ENCODE measurements at places on chromosomes 5 and 9. TPM values are rescaled to one million over a fixed set of nuclear protein-coding genes. Genes with fewer than 3 reads are reported as not detected.

C9orf153 gene
- 0.18 TPM for total RNA-seq

TMC1 gene
- not detected for total RNA-seq

WNT8A gene
- not detected for total RNA-seq

SHISAL2B gene
- not detected for total RNA-seq

GPR150 gene
- total RNA-seq = 0.60 TPM

DNA sequence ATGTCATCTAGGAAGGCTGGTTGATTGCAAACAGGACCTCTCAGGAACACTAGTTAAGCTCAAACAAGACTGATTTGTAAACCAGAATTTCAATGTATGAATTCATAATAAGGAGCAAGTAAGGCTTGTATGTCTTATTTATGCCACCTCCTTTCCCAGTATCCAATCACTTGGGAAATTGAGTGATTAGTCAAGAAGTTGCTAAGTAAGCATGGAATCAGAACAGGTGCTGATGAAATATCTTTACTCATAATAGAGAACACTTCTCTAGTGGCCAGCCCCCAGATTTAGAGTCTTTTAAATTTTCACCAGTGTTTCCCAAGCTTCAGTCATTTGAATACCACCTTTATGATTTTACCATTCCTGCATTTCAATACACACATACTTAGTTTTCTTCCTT, 5.3 kb upstream of the DDX4 start:
- H3K36me3 ChIP-seq = no peaks in the 10 kb centered on the region
- no peaks in the 10 kb centered on the region for H3K4me1 ChIP-seq
- no peak overlapping the region for H3K4me3 ChIP-seq
- H3K27ac ChIP-seq = no peak overlapping the region
- DNase-seq = no peak

- peaks cover 42% of the 10 kb centered on the region for H3K4me1 ChIP-seq
- DNase-seq = no peak
- peaks cover 23% of the 10 kb centered on the region for H3K36me3 ChIP-seq
- no peaks in the 10 kb centered on the region for H3K27me3 ChIP-seq
- H3K4me3 ChIP-seq = peak overlapping the region; percentile 38
Measured at GRCh38 chr9:68981789-68982188, 32.1 kb downstream of the PRKACG start.

DNA sequence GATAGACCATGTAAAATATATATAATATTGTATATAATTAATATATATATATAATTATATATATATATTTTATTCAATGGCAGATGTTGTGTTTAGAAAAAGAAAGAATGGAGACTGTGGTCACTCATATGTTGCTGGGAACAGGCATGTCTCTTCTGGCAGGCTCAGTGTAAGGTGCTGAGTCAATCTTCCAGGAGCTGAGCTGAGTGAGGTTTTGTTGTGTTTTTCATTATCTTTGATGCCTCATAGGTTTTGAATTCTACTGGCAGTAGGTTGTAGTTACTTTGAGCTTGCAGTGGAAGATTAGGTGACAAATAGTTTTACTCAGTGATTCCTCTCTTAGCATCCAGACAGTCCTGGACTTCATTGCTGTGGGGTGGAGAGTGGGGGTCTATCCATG, 561.3 kb downstream of the IRX1 start:
- no peak overlapping the region for H3K27ac ChIP-seq
- no peaks in the 10 kb centered on the region for H3K27me3 ChIP-seq
- H3K4me3 ChIP-seq = no peak overlapping the region
- DNase-seq = no peak
- no peaks in the 10 kb centered on the region for H3K4me1 ChIP-seq

DNA sequence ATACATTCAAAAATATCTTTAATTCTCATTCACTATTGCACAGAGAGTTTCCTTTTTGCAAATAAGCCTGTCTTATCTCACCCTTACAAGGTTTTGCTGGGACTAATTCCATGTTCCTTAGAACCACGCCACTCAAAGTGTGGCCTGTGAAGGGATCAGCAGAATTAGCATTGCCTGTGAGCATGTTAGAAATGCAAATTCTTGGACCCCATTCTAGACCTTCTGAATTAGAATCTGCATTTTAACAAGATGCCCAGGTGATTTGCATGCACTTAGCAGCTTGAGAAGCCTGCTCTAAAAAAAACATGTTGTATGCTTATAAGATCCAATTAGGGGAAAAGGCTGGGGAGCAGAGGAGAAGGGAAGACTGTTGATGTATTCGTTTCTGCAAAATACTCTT, 460.0 kb downstream of the NTRK2 start:
- H3K27ac ChIP-seq = no peak overlapping the region
- H3K27me3 ChIP-seq = no peaks in the 10 kb centered on the region
- H3K4me1 ChIP-seq = no peaks in the 10 kb centered on the region
- H3K4me3 ChIP-seq = no peak overlapping the region
- no peak for DNase-seq

GRCh38 chr9:35892051-35892450, 14.0 kb upstream of the HRCT1 start:
- DNase-seq = no peak
- peaks cover 30% of the 10 kb centered on the region for H3K27me3 ChIP-seq
- no peaks in the 10 kb centered on the region for H3K4me1 ChIP-seq
- no peak overlapping the region for H3K27ac ChIP-seq
- H3K4me3 ChIP-seq = no peak overlapping the region

DNA sequence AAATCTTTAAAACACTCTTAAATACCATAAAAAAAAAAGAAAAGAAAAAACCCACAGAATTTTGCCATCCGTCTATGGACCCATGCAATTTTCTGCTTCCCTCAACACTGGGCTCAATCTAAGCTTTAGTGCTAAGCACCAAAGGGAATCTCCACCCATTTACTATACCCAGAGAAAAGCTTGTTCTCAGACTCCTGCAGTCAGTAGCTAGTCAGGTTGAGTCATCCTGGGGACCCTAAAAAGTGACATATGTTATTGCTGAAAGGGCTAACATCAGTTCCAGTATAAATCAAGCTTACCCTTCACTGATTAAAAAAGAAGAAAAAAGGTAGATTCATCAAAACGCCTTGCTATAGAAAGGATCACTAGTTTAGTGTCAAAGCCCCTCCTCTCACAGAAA, 177.6 kb downstream of the MUSK start:
- no peak for DNase-seq
- H3K4me1 ChIP-seq = no peaks in the 10 kb centered on the region
- H3K36me3 ChIP-seq = no peaks in the 10 kb centered on the region

- H3K4me1 ChIP-seq = no peaks in the 10 kb centered on the region
- DNase-seq = no peak
- peaks cover 3% of the 10 kb centered on the region for H3K27me3 ChIP-seq
- no peaks in the 10 kb centered on the region for H3K36me3 ChIP-seq
Measured at GRCh38 chr5:143775258-143775657, 36.7 kb upstream of the HMHB1 start.

DNA sequence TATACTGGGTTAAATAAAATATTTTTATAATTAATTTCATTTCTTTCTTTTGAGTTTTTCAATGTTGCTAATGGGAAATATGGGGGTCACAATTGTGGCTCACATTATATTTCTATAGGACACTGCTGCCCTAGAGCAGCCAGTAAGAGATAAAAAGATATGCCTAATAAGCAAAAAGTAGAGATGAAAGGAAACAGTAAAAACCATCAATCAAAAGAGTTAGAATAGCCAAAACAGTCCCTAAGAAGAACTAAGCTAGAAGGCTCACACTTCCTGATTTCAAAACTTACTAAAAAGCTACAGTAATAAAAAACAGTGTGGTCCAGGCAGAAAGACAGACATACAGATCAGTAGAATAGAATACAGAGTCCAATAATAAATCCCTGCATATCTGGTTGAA, 104.4 kb downstream of the FANCC start:
- H3K4me3 ChIP-seq = no peak overlapping the region
- H3K27ac ChIP-seq = no peak overlapping the region
- H3K27me3 ChIP-seq = no peaks in the 10 kb centered on the region

- H3K27ac ChIP-seq = no peak overlapping the region
- no peaks in the 10 kb centered on the region for H3K36me3 ChIP-seq
- H3K4me3 ChIP-seq = no peak overlapping the region
Measured at GRCh38 chr9:109817146-109817845, 37.3 kb downstream of the PALM2AKAP2 start.

DNA sequence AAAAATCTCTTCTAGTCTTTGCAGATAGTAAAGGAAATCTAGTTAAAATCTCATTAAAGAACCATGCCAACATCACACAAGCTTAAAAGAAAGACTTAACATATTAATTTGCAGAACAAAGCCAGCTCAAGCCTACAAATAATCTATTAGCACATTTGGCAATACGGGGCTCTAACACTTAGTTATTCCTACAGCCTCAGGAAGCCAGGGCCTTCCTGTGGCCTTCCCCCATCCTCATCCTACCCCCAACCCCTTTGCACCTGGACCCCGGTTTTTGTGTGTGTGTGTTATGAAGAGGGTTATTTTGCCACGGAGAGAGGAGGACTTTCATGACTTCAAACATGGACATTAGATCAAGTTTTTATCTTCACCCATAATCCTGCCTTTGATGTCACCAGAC, 64.6 kb downstream of the FOXB2 start:
- H3K27me3 ChIP-seq = peaks cover 2% of the 10 kb centered on the region
- no peak for DNase-seq
- H3K4me3 ChIP-seq = no peak overlapping the region
- H3K36me3 ChIP-seq = no peaks in the 10 kb centered on the region
- no peaks in the 10 kb centered on the region for H3K4me1 ChIP-seq
- H3K27ac ChIP-seq = no peak overlapping the region

- no peak overlapping the region for H3K27ac ChIP-seq
- H3K4me3 ChIP-seq = no peak overlapping the region
- DNase-seq = no peak
Measured at GRCh38 chr5:124665035-124665434, 81.4 kb downstream of the ZNF608 start.

GRCh38 chr5:103207653-103208052, 50.9 kb upstream of the MACIR start:
- H3K27ac ChIP-seq = no peak overlapping the region
- H3K27me3 ChIP-seq = no peaks in the 10 kb centered on the region
- no peak overlapping the region for H3K4me3 ChIP-seq
- DNase-seq = no peak

- H3K4me1 ChIP-seq = peaks cover 33% of the 10 kb centered on the region
- no peaks in the 10 kb centered on the region for H3K27me3 ChIP-seq
- H3K36me3 ChIP-seq = peaks cover 15% of the 10 kb centered on the region
- no peak overlapping the region for H3K27ac ChIP-seq
- no peak overlapping the region for H3K4me3 ChIP-seq
- no peak for DNase-seq
Measured at GRCh38 chr9:93110311-93110855, 14.4 kb downstream of the CARD19 start.

DNA sequence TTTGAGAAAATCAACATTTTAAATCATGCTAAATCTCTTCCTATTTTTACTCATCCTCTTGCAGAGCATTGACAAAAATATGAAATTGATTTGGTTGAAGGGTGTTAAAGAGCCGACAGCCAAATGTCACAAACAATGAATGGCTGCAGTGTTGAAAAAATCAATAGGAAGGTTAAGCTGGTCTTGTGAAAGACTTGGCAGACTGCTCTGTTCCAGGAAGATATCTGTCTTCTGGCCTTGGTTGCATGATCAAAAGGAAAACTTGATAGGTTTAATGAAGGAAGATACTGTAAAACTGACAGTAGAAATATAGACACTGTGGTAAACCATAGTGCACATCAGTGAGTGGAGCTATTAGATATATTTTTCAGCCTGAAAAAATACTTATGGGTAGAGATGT, 103.6 kb downstream of the PBX3 start:
- no peaks in the 10 kb centered on the region for H3K27me3 ChIP-seq
- no peak for DNase-seq
- no peak overlapping the region for H3K27ac ChIP-seq
- H3K4me3 ChIP-seq = no peak overlapping the region
- H3K4me1 ChIP-seq = peaks cover 15% of the 10 kb centered on the region

- H3K27me3 ChIP-seq = peaks cover 43% of the 10 kb centered on the region
- peaks cover 4% of the 10 kb centered on the region for H3K4me1 ChIP-seq
- no peak overlapping the region for H3K27ac ChIP-seq
- H3K4me3 ChIP-seq = no peak overlapping the region
- no peaks in the 10 kb centered on the region for H3K36me3 ChIP-seq
- DNase-seq = no peak
Measured at GRCh38 chr9:119369680-119370366, 588 bp upstream of the BRINP1 start.

- no peak for DNase-seq
- no peaks in the 10 kb centered on the region for H3K4me1 ChIP-seq
- no peak overlapping the region for H3K27ac ChIP-seq
- H3K27me3 ChIP-seq = no peaks in the 10 kb centered on the region
Measured at GRCh38 chr5:39717176-39717897, 292.6 kb upstream of the DAB2 start.

GRCh38 chr5:104955479-104955878, 1392.9 kb upstream of the NUDT12 start:
- no peaks in the 10 kb centered on the region for H3K4me1 ChIP-seq
- DNase-seq = no peak
- H3K27ac ChIP-seq = no peak overlapping the region
- H3K36me3 ChIP-seq = no peaks in the 10 kb centered on the region

Measured in activated B cell treated with CpG ODN at 0.5 μM for 24 hours (primary cell).